ENCODE measurements at places on chromosomes 1 and 21.

DNA sequence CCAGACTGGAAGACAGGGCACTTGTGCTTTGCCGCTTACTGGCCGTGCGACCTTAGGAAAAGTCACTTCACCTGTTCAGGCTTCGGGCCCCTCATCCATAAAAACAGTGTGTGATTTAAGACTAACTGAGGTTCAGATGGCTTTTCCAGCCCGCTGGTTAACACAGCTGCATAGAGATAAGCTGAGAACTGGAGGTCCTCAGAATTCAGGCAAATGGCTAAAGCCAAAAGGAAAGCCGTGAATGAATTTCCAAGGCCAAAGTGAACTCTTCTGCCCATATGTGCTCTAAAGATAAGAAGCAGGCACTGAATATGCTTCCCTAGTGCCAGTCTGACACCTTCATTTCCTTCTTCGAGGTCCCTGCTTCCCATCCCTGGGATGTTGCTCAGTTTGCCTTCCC is 23.5 kb upstream of the SARS1 start:
- DNase-seq: peak; percentile 20

DNA sequence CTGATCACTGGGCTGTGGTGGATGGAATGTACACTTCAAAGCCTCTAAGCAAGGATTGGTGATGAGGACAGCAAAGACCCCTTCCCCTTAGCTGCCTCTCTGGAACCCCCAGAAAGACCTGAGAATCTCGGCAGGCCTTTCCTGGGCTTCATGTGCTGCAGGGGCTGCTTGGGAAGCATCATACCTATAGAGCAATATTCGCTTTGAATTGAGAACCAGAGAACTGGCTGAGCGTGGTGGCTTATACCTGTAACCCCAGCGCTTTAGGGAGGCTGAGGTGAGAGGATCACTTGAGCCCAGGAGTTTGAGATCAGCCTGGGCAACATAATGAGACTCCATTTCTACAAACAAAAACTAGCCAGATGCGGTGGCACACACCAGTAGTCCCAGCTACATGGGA is 22.0 kb downstream of the CSF1 start:
- DNase-seq: no peak

GRCh38 chr21:34279883-34280282 is 83.9 kb upstream of the KCNE2 start:
- no peak for DNase-seq

- no peak for DNase-seq
Observed at GRCh38 chr1:54485416-54485815, 62.6 kb upstream of the ACOT11 start.

GRCh38 chr1:87435484-87435883 is 106.8 kb downstream of the LMO4 start:
- DNase-seq: no peak

DNA sequence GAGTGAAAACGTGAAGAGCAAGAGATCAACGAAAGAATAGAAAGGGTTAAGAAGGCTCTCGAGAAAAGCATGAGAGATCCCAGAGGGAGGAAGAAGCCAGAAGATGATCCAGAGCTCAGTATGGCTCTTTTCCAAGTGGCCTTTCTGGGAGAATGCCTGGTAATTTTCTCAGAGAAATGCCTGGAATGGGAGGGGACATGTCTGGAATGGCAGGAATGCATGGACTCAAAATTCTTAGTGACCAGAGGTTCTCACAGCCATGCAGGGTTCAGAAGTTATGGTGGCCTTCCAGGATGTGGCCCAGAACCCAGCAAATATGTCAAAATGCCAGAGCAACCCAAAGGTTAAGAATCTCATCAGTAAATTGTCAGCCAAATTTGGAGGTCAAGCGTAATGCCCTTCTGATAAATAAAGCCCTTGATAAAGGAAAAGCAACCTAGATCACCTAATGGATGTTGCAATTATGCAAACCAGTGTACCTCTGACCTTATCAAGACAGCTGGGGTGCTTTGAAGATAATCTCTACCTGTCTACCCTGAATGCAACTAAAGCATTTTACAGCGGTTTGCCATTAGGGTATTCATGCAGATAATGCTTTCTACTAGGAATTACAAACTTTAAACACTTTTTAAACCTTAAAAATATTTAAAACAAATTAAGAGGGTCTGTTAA is 53.1 kb downstream of the NBPF6 start:
- no peak for DNase-seq

DNA sequence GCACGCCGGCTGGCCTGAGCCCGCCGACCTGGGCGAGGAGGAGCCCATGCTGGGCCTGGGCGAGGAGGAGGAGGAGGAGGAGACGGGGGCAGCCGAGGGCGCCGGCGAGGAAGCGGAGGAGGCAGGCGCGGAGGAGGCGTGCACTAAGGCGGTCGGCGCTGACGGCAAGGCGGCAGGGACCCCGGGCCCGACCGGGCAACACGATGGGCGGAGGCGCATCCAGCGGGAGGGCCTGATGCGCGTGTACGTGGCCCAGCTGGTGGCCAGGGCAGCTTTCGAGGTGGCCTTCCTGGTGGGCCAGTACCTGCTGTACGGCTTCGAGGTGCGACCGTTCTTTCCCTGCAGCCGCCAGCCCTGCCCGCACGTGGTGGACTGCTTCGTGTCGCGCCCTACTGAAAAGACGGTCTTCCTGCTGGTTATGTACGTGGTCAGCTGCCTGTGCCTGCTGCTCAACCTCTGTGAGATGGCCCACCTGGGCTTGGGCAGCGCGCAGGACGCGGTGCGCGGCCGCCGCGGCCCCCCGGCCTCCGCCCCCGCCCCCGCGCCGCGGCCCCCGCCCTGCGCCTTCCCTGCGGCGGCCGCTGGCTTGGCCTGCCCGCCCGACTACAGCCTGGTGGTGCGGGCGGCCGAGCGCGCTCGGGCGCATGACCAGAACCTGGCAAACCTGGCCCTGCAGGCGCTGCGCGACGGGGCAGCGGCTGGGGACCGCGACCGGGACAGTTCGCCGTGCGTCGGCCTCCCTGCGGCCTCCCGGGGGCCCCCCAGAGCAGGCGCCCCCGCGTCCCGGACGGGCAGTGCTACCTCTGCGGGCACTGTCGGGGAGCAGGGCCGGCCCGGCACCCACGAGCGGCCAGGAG is 7.2 kb upstream of the IBA57 start:
- peak; percentile 70 for DNase-seq

- peak; percentile 92 for DNase-seq
Observed at GRCh38 chr1:214550857-214551435, 456 bp downstream of the PTPN14 start.

- DNase-seq: peak; percentile 16
Observed at GRCh38 chr1:27960762-27961645, 1.2 kb downstream of the XKR8 start.

DNA sequence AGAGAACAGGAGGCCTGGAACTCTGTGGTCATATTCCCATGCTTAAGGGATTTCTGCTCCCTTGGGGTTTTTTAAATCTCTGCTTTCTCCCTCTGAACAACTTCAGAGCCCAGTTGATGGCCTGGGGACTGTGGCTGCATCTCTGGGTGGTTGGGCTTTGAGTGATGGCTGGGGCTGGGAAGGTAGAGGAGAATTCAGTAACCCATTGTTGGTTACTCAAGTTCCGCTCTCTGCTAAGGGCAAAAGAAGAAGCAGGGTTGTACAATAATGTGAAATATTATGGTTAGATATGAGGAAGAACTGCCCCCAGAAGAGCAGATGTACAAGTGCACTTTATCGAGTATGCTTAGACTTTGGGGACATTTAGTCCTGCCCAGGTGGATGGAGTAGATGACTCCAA is 72.1 kb upstream of the CNTN2 start:
- DNase-seq: no peak

GRCh38 chr1:119946724-119947123 is 50.4 kb upstream of the ADAM30 start:
- DNase-seq: no peak

- no peak for DNase-seq
Observed at GRCh38 chr21:39099859-39100258, 83.4 kb downstream of the PSMG1 start.

DNA sequence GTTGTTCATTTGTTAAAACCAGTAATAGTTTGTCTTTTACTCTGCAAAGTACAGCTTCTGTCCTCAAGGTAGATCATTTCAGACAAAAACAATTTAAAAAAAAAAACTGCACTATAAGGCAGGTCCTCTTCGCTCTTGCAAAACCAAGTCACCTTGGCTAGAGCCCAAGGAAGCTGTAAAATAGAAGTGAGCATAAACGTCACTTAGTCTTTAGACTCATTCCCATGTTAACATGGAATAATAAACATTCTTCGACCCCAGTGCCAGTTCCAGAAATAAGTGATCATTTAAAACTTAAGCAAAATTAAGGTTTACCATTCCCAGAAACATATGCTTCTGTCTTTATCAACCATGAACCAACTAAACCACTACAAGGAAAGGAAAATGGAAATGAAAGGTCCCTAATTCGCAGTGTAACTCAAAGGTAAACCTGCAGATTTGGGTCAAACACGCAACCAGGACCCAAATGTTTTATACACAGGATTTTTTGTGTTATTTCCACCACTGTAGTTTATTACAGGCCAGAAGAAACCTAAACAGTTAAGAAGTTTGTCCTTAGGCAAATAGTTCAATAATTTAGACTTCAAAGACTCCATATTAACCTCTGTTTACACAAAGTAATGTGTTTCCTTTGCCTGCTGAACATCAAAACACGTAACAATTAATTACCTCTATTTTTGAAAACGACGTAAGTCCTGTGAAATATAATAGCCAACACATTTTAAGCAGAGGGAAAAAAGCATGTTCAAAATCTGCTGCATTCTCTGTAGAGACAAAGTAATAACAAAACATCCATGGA is 54.6 kb downstream of the TGFBR3 start:
- no peak for DNase-seq

- peak; percentile 23 for DNase-seq
Observed at GRCh38 chr1:225890346-225891228, 1.6 kb upstream of the LEFTY1 start.

DNA sequence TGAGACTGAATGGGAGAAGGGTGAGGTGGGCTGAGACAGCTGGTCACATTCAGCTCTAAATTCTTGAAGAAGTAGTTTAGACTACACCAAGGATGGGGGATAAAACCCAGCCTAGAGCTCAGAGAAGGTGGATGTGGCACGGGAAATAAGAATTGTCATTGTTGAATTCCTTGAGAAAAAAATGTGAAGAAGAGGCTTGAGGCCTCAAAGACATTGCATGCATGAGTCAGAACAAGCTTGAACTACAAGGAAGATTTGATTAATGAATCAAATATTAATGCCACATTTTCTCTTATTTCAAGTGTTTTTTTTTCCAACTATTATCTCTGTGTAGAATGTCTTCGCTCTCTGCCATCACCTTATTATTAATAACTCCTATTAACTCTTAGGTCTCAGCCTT is 58.9 kb downstream of the MAP3K7CL start:
- DNase-seq: no peak

GRCh38 chr21:36654796-36655325 is 44.1 kb upstream of the SIM2 start:
- DNase-seq: no peak

GRCh38 chr1:28235755-28236655 is at the start of gene ATP5IF1:
Gene ATP5IF1 (plus strand): TSS chr1:28236124. CDS start chr1:28236184, 60 bp downstream.
- peak; percentile 87 for DNase-seq

DNA sequence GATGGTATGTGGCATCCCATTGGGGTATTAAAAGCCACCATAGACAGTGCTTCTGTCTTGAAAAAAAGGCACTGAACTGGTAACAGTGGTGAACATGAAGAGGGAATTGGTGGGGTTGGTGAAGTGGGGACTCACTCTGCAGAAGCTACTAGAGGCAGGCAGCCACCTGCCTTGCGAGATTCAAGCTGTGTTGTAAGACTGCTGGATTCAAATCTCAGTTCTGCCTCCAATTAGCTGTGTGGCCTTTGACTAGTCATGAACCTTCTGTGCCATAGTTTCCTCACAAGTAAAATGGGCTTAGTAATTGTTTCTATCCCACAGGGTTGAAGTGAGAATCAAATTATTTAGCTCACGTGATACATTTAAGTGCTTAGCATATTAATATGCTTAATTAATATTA is 16.6 kb upstream of the ELOA start:
- no peak for DNase-seq

DNA sequence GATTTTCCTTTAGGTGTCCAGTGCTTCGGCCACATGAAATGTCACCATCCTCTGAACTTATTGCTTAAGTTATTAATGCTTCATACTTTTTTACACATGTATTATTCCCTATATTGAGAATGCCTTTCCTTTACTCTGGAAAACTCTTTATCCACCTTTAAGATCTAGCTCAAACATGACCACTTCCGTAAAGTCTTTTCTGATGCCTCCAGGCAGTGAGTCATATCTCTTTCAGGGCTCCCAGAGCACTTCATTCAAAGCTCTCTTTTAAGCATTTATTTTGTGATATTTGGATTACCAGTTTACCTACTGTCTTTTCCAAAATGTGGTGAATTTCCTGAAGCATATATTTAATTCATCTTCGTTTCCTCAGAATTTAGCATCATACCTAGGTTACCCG is 178.9 kb downstream of the HS2ST1 start:
- DNase-seq: no peak

DNA sequence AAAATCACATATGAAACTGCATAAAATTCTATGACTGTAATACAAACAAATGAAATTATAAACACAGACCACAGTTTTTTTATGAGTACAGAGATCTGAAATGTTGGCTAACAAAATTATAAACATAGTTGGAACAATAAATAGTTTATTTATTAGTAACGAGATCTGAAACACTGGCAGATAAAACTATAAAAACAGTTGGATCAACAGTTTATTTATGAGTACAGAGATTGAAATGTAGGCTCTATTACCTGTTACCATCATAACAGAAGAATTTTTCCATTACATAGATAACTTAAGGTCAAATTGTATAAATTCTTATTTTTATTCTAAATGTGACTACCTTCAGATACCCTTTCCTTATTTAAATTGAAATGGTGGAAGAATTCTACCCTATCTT is 14.5 kb downstream of the EYA3 start:
- no peak for DNase-seq

DNA sequence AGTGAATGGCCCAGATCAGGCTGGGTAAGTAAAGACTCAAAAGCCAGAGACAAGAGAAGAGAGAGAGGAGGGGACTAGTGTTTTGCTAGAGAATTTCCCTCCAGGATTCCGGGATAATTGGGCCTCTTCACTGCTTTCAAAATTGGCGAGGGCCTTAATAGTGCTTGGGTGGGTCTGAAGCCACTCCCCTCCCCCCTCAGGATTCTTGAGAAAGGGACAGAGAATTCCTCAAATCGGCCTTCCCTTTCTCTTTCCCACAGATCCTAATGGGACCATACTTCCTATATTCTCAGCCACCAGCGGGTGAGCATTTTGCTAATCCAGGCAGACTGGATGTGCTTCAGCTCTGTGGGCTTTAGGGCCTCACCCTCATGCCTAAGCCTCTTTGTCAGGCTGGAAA is 11.9 kb downstream of the SFN start:
- DNase-seq: no peak

GRCh38 chr1:232764458-232765251 is 40.6 kb upstream of the MAP10 start:
- DNase-seq: peak; percentile 45
